ENCODE measurements at places on chromosomes 3 and 15.

GRCh38 chr3:123025642-123026521, 1.7 kb downstream of the SEMA5B start:
- DNase-seq = no peak

GRCh38 chr3:39110041-39110639, 2.7 kb downstream of the TTC21A start:
- DNase-seq = no peak

GRCh38 chr3:194322678-194323211, 28.4 kb downstream of the CPN2 start:
- no peak for DNase-seq

DNA sequence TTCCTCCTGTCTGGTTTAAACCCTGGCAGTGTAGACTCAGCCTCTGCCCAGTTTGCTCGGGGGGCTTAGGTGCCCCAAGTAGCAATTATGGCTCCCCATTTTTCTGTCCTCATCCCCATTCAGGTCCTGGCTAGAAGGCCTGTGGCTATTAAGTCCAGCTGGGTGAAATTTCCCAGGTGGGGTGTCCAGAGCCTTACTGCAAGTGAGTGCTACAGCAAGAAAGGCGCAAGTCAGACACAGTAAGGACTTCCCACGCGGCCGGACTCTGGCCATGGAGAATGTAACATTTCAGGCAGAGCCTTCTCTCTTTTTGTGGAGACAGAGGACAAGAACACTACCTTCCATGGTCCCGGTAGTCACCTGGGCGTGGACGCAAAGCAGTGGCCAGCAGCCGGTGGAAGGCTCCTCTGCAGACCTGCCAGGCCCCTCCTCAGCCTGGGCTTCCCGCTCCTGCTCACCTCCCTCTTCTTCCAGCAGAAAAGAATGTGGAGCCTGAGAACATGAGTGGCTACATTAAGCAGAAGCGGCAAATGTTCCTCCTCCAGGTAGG, 23.3 kb downstream of the CFAP100 start:
- DNase-seq = no peak

DNA sequence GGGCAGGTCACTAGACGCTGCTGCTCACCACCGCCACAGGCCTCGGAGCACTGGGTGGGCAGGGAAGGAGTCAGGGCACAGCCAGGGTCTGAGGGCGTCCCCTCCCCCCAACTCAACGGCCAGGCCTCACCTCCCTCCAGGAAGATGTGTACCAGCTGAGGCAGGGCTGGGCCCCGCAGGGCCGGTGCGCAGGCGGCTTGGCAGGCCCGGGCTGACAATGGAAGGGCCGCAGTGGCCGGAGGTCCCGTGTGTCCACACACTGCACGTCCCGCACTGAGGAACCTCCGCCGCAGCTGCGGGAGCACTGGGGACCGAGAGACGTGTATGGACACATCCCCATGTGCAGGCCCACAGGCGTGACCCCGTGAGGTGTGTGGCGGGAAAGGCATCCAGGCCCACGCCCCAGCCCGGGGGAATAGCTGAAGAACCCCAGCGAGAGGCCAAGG, 47.4 kb downstream of the ADAMTS7 start:
- no peak for DNase-seq

GRCh38 chr3:23760871-23761373, 44.8 kb upstream of the UBE2E1 start:
- no peak for DNase-seq

DNA sequence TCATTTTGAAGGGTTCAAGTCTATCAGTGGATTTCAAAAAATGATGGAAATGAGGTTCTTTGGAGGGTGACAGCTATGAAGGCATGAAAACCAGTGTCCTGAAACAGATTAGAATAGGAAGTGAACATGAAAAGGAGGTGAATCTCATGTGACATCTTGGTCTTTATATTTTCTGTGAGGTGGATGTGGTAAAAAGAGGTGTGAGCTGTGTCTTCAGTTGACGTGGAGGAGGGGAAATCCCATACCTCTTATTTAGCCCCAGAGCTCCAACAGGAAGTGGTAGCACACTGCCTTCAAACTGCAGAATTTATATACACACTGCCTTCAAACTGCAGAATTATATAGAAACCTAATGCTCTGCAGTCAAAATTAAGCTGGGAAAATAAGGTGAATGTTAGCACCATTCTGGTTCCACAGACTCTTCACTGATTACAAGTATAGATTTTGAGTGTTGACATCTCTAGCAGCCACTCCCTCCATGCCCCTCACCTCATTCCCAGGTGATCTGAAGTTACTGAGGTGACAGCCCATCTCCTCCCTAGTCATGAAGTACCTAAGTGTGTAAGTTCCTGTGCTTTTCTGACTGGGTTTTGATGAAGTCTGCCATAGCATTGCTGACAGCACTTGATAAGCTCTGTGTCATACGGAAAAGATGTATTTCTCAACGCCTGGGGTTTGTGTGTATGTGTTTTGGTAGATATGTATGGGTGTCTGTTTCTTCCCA, 2.7 kb downstream of the RAB8B start:
- no peak for DNase-seq

GRCh38 chr3:18716101-18716500, 291.0 kb upstream of the SATB1 start:
- no peak for DNase-seq

GRCh38 chr3:126858887-126859286, 124.0 kb upstream of the PLXNA1 start:
- no peak for DNase-seq

DNA sequence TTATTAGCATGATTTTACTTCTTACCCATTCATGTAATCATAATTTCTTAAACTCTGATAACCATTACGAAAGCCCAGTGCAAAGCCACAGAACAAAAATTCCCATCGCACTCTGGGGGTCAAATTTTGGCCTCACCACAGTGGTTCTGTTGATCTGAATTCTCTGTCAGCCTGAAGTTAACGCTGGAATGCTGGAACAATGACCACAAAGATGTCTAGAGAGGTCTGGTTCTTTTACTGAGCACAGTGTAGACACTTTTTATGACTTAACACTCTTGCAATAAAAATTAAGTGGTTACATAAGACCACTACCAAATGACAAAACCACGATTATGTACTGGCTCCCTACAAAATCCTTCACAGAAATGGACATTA, 94.7 kb downstream of the PDZRN3 start:
- DNase-seq = no peak

DNA sequence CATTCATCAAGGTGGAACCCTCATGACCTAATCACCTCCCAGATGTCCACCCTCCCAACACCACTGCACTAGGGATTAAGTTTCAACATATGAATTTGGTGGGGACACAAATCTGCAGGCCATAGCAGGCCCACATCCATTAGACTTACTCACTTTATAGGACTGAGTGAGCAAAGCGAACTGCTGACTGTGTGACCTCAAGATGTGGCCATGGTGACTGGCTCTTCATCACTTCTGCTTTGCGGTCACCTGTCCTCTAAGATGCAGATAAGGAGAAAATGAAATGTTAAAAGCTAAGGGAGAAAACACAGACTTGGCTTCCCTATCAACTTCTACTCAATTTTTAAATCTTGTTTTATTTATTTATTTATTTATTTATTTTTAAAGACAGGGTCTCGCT, 14.5 kb upstream of the DCP1A start:
- DNase-seq = no peak

- no peak for DNase-seq
These were observed 109.3 kb downstream of the ZIC1 start for GRCh38 chr3:147518465-147518864.

- no peak for DNase-seq
These were observed 138.5 kb downstream of the ALCAM start for GRCh38 chr3:105505170-105505569.

DNA sequence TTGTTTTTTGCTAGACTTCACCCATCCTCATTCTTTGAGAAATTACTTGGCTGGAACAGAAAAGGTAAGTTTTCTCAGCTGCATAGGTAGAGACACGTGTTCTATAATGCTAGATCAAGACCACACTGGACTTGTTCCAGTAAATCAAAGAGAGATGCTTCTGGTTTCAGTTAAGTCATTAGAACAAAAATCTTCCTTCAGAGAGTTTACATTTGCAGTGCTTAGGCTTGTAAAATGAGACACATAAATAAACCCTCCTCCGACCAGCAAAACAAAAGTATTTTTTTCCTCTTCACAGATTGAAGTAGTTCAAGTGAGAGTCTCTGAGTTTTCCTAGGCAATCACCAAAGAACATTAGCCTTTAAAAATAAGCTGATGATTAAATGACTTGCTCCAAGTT, 87.3 kb upstream of the PROK2 start:
- no peak for DNase-seq

DNA sequence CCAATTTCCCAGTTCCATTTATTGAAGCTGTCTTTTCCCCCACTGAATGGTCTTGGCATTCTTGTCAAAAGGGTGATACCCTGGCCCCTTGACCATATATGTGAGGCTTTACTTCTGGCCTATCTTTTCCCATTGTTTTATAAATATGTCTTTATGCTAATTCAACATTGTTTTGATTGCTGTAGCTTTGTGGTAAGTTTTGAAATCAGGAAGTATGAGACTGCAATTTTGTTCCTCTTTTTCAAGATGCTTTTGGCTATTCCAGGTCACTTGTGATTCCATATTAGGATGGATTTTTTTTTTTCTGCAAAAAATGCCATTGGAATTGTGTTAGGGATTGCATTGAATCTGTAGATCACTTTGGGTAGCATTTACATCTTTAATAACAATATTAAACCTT, 141.2 kb upstream of the MANF start:
- no peak for DNase-seq

GRCh38 chr3:115709931-115710330, 86.6 kb downstream of the GAP43 start:
- DNase-seq = no peak

- no peak for DNase-seq
These were observed 59.0 kb downstream of the SCN5A start for GRCh38 chr3:38590521-38590920.
